Osteocyte (in vitro differentiated cells): ENCODE measurements at places on chromosomes 1 and 21.

DNA sequence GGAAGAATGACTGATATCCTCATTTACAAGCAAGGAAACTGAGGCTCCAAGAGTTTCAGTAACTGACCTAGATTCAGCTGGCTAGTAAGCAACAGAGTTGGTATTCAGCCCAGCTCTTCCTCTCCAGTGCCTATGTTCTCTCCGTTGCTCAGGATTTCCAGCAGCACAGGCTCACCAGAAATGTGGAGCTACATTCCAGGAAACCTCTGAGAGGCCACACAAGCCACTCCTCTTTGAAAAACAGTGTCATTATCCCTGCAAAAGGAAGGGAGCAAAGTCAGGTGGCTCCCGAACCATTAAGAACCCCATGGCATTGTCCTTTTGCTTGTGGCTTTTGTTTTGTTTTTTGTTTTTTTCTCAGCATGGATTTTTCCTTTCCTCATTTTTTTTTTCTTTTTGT lies 40.6 kb upstream of the DUSP10 start:
- no peak for DNase-seq

DNA sequence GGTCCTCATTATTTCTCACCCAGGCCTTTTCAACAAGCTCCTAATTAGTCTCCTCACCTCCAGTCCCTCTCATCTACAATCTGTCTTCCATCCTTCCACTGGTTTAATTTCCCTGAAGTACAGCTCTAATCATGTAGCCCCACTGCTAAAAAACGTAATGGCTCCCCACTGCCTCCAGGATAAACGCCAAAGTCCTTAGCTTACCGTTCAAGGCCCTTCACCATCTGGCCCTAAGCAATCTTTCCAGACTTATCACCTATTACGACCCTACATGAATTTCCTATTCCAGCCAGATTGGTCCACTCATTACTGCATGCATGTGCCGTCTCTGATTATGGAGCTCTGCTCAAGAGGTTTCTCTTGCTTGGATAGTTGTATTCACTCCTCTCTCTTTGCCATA lies 83.1 kb upstream of the DAB1 start:
- no peak for DNase-seq

- DNase-seq, result no peak
Measured at GRCh38 chr1:20168564-20169491, 17.1 kb upstream of the UBXN10 start.

- no peak for DNase-seq
Measured at GRCh38 chr1:79303040-79303439, 296.5 kb upstream of the ADGRL4 start.

DNA sequence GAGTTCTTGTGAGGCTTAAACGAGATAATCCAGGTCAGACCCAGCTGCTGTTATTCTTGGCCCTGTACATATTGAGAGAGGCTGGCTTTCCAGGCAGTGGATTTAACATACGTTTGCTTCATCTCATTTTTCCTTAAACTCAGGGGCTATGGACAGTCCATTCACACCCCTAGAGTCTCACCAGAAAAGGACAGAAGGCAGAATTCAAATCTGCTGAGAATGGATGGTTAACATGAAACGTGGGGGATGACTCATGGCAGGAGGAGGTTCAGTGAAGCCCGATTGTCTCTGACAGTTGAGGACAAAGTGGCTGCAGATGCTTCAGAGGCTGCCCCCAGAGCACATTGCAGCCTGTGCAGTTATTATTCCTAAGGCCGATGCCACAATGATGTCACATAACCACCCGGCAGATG lies 39.5 kb downstream of the TGFB2 start:
- DNase-seq, result no peak

- no peak for DNase-seq
Measured at GRCh38 chr1:194809665-194810064, 1623.3 kb upstream of the B3GALT2 start.

GRCh38 chr1:39154553-39155421 lies 49.7 kb upstream of the MACF1 start:
- no peak for DNase-seq

GRCh38 chr1:241610056-241610815 lies 29.9 kb downstream of the CHML start:
- DNase-seq, result no peak

DNA sequence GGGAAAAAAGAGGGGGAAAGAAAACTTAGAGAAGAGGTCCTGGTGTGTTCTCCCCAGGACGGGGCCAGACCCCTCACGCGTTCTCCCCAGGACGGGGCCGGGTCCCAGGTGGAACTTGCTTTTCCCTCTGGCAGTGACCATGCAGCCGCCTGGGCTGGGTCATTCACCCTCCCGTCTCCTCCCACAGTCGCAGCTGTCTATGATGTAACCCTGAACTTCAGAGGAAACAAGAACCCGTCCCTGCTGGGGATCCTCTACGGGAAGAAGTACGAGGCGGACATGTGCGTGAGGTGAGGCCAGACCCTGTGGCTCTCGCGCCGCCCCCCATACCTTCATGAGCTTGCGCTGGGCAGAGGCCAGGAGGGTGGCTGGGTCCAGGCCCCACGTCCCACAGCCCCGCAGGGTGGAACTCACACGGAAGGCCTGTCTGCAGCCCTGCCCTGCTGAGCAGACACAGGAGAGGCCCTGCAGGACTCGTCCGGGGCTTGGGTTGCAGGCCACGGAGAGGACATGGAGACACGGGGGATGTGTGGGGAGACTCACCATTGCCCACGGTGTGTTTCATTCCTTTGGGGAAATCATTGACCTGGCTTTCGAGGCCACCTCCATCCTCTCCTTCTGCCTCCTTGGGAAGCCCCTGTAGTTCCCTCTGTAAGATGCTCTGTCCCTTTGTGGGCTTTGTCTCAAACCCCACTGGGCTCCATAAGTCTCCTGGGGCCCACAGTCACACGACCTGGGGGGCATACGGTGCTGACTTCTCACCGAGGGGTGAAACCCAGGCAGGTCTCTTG lies 40.7 kb upstream of the TRAPPC10 start:
- DNase-seq, result no peak

GRCh38 chr1:159315381-159315780 lies 13.2 kb downstream of the FCER1A start:
- no peak for DNase-seq

DNA sequence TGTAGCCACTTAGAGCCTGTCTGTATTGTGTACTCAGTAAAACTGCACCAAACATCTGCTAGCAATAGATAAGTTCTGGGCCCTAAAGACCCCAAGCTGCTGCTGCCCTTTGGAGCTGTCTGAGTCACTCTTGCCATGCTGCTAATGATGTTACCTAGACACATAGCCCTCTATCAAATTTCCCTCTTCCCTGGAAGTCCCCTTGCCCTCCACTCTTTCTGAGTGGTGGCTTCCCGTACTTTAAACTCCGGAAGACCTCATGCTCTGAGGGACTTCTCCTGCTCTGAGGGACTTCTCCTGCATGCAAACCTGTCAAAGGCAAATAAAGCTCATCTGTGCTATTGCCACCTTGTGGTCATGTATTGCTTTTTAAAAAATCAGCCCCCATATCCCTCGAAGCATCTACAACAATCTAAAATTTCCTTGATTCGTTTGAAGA lies 34.0 kb downstream of the FH start:
- no peak for DNase-seq

DNA sequence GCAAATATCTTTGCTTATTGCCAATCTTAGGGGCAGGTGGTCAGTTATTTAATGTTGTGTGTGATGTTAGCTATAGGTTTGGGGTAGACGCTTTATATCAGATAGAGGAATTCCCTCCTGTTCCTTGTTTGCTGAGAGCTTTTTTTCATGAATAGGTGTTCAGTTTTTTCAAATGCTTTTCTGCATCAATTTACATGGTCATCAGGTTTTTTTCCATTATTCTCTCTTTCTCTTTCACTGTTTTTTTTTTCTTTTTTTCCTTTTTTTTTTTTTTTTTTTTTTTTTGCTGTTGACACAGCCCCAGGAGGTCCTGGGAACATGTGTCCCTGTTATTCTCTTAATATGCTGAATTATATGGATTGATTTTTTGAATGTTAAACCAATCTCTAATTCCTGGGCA lies 3.0 kb upstream of the SLC25A33 start:
- DNase-seq, result no peak

DNA sequence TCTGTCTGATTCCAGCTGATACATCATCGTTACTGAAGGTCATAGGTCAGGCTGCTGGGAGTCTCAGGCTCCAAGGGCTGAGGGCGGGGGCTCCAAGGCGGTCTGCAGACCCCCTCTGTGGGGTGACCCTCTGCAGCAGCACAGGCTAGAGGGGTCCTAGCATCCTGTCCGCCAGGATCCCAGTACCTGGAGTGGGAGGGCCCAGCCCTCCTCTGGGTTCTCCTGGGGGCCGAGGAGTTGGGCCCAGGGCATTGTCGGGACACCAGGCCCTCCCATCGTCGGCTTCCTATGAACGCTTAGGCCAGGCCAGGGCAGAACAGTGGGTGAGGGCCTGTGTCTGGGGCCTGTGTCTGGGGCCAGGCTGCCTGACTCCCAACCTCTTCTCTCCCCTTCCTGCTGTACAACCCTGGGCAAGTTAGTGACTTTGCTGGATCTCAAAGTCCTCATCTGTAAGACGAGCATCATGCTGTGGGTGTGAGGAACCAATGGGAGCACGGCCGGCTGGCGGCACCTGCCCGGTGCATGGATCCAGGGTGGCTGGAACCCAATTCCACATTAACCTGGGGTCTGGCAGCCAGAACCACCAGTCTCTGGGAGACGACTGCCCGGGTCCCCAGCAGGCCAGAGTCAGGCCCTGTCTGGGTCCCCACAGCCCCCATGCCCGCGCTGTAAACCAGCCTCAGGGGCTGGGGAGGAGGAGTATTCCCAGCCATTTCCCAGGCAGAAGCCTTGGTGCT lies 56.2 kb upstream of the COL18A1 start:
- no peak for DNase-seq

GRCh38 chr1:86865973-86866637 lies 47.8 kb downstream of the SELENOF start:
- DNase-seq, result no peak

DNA sequence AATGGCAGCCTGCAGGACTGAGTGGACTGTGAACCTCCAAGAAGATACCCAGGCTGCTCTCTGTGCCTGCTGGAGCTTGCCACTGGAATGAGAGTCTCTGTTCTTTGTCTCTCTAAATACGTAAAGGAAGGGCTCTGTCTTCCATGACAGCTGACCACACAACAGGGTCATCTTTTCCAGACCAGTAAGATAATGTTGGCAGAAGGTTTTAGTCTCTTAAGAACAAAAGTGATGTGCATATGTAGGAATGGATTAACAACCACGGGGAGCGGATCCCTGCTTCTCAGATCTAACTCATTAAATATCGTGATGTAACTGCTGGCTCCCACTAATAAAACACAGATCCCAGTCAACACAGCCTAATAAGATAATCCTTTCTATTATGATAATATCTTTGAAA lies 67.5 kb downstream of the MAP10 start:
- DNase-seq, result peak; percentile 13

GRCh38 chr1:18849261-18849711 lies 10.2 kb downstream of the TAS1R2 start:
- no peak for DNase-seq

DNA sequence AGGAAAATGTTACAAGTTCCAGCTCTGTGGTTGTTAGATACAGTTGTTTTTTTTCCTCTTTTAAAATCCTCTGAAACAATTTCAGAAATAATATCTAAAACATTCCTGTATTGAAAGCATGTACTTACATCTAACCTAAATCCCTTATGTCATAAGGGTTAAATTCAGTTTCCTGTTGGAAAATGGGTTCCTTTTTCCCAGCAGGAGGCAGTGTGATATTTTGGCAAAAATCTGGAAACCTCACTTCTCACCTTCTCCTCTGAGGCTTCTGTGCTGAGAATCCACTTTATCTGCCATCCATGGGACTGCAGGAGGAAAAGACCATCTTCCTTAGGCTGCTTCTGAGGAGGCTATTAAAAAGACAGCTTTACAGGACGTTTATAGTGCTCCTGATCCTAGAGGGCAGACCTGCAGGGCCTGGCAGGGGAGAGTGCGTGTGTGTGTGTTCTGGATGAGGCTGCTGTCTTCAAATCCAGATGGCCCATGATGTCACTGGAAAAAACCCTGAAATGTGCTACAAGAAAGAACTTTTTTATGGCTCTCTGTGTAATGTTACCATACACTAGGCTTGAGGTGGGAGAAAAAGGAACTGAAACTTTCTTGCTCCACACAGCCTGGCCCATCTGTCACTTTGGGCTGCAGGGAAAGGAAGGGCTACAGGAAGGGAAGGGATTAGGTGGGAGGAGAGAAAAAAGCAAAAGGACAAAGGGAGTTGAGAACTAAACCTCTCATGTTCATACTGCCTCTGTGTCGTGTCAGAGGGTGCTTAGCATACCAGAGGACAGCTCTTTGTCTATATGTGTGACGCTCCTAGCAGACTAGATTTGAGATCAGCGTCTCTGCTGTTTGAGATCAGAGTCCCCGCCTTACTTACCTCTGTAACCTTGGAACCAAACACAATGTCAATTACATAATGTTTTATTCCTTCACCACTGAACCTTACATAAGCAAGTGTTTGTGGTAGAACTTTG lies 379.2 kb upstream of the SPAG17 start:
- no peak for DNase-seq

DNA sequence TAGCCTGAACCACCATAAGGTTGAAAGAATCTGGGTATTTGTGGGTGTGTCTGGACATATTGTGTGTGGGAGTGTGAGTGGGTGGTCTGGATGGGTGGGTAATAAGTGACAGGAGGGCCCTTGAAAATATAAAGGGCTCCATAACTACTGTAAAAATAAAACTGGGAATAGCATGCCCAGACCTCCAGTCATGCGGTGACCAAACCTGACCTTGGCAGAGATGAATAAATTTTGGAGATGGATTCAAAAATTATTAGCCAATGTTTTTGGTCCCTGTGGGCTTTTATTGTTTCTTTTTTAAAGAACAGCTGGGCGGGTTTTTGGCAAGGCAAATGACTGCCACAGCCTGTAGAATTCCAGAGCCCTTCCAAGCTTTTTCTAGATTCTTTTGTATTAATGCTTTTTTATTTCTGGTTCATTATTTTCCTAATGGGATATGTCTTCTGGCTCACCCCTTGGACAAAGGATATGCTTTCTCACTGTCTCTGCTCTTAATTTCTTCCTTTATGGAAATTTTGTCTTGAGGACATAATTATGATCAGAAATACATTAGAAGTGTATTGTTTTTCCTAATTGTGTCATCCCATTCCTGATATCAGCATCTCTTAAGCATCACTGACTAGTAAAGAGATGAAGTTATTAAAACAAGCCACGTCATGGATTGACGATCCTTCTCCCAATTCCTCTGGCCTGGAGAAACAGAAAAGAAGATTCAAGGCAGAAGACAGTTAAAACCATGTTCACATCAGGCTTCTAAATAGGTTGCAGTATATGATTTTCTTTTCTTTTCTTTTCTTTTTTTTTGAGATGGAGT lies 69.5 kb downstream of the NTMT2 start:
- no peak for DNase-seq

- no peak for DNase-seq
Measured at GRCh38 chr1:67464746-67465145, 34.5 kb upstream of the SERBP1 start.

DNA sequence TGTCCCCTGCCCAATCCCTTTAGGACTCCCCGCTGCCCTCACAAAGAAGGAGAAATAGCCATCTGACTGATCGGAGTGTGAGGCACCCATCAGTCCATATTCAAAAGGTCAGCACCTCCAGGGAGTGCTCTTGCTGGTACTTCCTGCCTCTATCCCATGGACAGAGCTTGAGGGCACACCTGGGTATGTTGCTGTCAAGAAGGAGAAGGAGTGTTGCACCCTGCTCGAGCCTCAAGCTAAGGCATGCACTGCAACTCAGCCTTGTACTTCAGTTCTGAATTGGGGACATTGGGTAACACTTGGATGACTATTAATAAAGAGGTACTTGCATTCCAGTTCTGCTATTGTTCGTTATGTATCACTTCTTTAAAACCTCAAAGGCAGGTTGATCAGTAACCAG lies 190.3 kb upstream of the ZC3H12A start:
- DNase-seq, result no peak

- DNase-seq, result no peak
Measured at GRCh38 chr21:42028766-42029425, 18.7 kb upstream of the ZBTB21 start.

GRCh38 chr1:244231572-244232315 lies 180.7 kb downstream of the ZBTB18 start:
- DNase-seq, result no peak
